ENCODE measurements at places on chromosomes 4 and X. TPM values are rescaled to one million over a fixed set of nuclear protein-coding genes. Genes with fewer than 3 reads are reported as not detected.

DNA sequence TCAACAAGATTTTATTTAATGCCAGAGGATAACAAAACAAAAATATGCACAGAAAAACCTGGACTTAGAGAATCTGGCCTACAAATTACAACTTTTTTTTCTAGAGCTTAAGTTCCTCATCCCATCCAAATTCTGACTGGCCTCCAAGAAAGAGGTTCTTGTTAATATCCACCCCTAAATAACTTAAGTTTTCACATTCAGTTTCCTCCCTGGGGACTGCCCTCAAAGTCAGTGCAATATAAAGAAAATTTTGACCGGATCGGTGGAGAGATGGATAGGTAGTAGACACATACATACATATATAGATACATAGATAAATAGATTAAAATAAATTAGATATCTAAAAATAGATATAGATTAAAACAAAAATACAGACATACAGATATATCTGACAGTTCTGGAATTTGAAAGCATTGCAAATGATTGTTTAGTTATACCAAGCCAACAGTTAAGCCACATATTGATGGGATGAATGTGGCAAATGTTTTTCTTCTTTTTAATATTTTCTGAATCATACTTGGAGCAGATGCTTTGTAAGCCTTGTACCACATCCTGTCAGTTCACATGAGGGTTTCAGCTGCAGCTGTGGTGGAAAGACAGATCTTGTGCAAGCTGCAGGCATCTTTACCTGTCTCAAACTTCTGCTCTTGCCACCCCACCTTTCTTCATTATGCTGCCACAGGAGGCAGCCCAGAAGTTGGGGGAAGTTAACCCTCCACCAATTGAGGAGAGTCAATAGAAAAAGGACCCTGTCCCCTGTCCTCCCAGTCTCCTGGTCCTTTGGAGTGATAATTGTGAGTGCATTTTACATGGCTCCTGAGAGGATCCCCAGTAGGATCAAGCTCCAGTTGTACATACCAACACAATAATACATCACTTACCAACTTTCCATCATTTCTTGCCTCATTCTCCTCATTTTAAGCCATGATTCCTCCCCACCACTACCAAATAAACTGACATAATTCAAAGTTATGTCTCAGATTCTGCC lies 58.5 kb upstream of the PRDM8 start:
- DNase-seq: no peak

DNA sequence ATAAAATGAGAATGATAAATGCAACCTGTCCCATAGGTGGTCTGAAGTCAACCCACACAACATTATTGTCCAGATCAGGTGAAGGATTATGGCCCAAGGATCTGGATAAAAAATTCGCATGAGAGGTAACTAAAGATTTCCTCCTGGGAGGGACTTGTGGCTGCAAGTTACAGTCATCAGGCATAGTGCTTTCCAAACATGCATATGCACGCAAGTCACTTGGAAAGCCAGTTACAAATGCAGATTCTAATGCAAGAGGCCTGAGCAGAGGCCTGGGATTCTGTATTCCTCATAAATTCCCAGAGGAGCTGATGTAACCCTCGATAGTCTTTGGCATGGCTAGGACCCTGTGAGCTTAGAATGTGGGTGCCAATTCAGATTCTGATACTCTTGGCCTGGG lies 21.1 kb downstream of the HS3ST1 start:
- DNase-seq: no peak

DNA sequence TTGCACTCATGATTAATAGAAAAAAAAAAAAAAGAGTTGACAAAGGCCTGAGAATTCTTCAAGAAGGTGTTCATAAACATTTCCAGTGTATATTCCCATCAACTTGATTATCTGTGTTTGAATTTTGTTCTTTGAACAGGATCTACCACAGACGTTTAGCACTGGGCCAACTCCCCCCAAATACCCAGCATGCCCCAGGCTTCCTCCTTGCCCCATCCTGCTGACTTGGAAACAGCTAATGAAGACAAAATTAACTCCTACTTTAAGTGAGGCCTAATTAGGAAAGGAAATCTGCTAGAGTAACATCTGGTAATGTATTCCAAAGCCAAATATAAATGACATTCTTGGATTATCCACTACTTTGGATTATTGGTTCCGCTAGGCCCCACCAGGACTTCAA lies 52.5 kb downstream of the PPARGC1A start:
- DNase-seq: no peak

GRCh38 chr4:136691607-136692006 lies 840.7 kb downstream of the PCDH18 start:
- no peak for DNase-seq

TMEM150C gene
- 1.9 TPM for total RNA-seq

TMEM131L gene
- total RNA-seq: 25.3 TPM
